ENCODE measurements at places on chromosomes 5 and 9.

- no peak for DNase-seq
Measured at GRCh38 chr5:144141585-144141984, 28.9 kb downstream of the YIPF5 start.

- no peak for DNase-seq
Measured at GRCh38 chr5:24644761-24645160, at the start of gene CDH10. CDH10 (minus strand) TSS chr5:24644978; CDS start chr5:24593490, 51,488 bp downstream.

DNA sequence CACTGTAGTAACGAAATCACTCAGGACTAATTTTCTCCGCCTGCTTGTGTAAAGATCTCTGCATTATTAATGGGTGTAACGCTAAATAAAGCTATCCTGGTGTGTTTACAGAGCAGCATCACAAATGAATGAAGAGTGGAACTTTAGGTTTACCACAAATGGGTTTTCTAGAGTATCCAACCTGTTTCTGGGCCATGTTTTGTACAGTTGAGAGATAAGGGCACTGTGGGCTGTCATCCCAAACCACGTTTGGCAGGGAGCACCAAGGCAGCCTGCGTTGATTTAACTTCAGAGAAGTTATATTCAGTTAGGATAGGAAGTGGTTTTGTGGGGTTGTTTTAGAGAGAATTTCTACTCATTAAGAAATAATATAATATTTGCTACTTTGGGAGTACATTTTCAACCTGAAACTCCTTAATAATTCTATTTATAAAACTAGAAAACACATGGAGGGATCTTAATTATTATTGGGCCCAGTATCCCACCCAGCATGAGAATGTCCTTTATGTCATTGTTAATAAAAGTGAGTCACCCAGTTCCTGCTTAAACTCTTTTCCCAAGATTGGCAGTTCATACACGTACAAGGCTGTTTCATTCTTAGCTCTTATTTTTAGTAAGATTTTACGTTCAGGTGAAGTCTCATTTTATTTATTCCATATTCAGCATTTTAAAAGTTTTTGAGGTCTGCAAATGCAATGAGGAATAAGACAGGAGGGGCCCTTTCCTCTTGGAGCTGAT lies 8.0 kb downstream of the KCNN2 start:
- DNase-seq: no peak

DNA sequence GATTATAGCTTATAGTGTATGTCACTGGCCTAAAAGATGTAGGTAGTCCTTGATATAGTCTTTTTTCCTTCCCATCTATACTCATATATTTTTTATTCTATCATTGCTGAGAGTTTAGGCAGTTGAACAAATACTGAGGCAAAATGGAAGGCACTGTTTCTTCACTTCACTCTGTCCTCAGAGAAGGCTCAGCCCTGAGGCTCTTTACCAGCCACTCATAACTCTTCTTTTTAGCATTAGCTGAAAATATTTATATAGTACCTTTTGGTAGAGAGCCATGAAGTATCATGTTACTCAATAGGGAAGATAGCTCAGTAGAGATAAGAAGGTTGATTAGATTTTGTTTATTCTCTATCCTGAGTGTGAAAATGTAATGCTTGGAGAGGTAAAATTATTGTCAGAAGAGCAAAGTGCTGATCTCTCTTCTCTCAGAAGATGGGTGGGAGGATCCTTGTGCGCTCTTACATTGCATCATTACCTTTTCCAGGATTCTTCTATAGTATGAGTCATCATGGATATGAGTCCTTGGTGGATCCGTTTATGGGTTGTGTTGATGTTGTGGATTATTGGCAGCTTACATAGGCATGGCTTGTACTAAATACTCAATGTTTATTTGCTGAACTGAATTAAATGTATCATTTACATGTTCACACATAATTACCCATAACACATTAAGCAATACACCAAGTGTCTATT lies 88.1 kb downstream of the ANXA1 start:
- DNase-seq: no peak

GRCh38 chr9:96164268-96164683 lies 137.7 kb downstream of the HSD17B3 start:
- no peak for DNase-seq

DNA sequence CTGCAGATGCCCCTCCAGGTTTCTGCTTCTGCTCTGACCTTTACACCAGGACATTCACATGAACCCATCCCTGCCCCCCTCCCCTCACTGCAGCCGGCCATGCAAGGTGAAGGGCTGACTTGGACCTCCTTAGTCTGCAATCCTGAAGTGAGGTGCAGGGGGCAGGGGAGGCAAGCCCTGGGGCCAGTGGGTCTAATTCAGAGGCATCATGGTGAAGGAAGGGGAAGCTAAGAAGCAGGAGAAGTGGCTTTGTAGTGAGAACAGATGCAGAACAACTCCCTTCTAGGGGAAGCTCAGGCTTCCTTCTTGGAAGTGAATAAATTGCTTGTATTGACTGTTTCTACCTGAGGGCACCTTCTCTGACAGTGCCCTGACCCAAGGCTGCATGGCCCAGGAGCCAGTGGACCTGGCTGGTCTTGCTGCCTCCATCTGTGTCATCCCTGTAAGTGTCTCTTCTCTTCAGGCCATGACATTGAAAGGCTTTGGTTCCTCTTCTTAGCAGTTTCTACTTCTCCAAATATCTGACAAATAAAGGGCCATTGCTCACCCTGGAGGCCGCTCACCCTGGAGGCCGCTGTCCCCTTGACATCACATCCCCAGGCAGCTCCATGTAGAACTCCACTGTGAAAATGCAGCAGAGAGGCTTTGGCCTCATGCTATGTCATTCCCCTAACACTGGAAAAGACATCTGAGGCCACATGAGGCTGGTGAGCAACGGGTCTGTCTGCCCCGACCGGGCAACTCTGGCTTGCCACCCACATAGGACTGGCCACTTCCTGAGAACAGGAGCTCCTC lies 55.3 kb downstream of the GADD45G start:
- no peak for DNase-seq

GRCh38 chr5:164373876-164374275 lies 868.5 kb downstream of the MAT2B start:
- DNase-seq: no peak

DNA sequence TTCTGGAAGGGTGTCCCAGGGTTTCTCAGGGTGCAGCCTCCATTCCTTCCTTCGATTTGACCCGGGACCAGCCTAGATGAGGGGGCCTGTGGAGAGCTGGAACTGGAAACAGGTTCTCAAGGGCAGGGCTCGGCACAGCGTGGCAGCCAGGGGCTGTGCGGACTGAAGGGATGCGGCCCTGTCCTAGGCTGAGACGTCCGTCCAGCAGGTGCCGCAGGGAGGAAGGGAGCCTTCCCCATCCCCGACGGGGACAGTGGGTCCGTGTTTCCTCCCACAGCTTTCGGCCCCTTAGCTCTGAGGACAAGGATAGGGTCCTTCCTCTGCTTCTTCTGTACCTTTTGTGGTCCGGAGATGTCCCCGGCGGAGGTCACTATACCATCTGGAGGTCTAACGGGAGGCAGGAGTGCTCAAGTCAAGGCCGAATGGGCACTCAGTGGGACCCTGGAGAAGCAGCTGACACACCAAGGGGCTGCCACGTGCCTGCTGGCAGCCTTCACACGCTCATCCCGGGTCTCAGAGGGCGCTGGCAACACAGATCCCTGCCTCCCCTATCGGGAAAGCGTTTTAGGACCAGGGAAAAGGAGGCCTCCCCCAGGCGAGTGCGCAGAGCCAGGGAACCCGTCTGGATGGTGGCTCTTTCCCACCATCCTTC lies 49.9 kb downstream of the USP20 start:
- DNase-seq: no peak

DNA sequence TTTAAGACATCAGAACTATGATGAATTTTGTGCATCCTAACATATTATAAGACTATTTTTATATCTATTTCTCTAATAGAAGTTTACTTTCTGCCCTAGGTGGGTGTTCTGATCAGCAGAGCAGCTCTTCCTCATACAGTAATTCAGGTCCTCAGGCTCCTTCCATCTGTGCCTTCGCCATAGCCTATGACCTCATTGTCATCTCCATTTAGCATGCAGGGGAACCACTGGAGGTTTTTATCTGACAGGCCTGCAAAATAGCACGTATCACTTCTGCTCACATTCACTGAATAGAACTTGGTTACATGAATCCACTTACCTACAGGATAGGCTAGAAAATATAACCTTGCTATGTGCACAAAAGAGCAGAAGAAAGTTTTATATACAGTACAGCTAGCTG lies 159.4 kb upstream of the CCNH start:
- no peak for DNase-seq

DNA sequence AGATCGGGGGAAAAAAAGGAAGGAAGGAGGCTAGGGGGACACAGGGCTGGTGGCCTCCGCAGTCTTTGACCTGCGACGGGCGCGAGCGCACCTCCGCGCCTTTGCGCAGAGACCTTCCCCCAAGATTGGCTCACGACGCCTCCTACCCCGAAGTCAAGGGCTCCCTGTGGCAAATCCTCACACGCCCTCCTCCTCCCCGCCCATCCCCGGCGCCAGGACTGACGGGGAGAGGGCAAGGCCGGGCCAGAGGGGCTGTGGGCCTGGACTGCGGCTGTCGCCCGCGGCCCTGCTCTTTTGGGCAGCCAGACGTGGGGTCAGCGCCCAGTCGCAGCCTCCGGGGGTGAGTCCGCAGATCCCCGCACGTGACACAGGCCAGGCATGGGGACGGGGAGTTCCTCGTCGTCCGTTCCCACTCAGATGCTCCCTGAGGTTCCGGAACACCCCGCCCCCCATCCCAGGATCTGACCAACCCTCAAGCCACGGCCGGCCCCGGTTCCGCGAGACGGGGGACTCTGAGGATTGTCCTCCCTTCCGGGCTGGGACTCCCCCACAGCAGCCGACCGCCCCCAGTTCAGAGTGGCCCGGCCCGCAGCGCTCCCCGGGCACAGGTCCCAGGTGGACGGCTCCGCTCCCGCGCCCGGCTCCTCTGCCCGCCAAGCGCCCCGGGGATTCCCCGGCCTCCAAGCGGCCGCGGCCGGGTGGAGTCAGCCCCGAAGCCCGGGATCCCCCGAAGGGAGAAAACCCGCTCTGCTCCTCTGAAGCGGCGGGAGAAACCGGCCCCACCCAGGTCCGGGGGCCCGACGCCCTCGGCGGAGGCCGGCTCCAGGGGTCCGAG lies 543 bp upstream of the ANKRD33B start:
- DNase-seq: no peak

- no peak for DNase-seq
Measured at GRCh38 chr5:149760854-149761187, 30.7 kb downstream of the PPARGC1B start.
